ENCODE measurements at places on chromosomes 1 and 21.
A peak's percentile ranks its signal among the peaks of the same experiment; 100 is the strongest.

DNA sequence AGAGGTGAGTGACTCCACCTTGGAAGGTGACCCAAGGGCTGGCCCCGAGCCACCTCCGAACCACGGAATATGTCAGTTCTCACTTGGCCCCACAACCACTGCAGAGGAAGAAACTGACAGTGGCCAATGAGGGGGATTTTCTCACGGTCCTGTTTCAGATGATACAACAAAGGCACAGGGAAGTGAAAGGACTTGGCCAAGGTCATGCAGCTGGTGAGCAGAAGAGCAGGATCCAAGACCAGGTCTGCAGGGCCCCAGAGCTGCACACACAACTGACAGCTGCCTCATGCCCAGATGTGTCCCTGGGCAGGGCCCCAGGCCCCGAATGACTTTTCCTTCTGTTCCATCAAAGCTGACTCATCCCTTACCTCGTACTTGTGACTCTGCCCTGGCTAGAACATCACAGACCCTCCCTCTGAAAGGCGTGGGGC is 25.8 kb upstream of the EVA1B start:
- no peak for DNase-seq

DNA sequence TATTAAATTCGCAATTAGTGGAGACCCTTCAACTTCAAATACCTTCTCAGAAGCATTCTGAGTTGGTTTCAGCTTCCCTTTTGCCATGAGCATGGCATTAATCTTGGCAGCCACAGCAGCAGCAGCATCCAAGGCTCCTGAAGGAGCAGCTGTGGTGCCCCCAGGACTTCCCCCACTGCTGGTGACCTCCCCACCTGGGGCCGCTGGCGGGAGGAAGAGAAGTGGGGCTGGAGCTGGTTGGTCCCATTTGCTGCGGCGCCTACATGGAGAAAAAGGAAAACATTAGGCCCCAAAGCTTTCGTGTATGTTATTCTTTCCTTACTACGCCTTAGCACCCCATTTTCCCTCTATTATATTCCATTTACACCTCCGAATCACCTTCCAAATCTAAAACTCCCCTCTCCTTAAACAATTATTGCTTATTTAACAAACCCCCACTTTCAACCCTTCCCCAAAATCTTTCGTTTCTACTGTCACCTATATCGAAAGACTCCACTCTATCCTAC is 569 bp downstream of the KHDC4 start:
- no peak for DNase-seq

DNA sequence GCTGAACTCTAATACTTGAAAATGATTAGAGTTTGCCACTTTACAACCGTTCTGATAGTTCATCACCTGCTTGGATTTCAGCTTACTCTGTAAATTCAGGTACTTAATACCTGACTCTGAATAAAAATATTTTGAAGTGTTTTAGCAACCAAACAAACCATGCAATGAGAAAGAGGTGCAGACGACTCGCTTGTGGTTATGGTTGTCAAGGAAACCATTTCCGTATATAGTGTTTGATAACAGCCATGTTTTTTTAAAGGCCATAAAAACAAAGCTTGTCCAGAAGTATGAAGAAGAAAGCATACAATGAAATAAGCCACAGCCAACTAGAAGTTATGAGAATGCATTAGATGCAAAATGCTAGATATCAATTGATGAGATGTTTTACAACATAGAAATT is 167.2 kb upstream of the HMCN1 start:
- no peak for DNase-seq

DNA sequence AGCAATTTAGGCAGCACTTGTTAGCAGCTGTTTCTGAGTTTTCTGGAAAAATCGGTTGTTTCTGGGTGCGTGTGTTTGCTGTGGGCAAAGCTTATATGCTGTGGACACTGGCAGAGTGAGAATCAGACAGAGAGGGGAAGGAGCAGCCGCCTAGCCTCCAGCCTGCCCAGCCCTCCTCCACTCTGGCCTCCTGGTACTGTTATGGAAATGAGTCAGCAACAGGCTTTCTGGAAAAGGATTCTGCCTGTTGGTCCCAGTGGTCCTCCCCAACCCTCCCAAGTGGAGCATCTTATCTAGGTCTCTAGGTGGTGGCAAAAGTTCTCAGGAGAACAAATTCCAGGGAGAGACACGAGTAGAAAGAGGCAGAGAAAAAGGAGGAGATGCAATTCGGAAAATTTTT is 42.2 kb upstream of the GOLT1A start:
- DNase-seq: no peak

DNA sequence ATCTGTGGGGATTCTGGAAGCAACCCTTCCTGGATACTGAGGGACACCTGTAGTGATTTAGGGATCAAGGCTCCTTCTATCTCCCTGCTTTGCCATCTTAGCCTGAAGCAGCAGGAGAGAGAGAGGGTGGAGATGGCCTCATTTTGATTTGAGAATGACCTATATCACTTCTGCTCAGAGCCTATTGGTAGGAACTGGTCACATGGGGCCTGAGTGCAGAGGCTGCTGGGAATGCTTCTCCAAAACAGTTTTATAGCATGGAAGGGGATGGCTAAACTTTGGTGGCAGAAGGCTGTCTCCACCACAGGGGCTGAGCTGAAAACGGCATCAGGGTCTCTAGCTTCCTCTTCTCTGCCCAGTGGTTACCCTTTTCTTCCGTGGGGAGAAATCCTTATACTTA is 105.8 kb downstream of the TBX19 start:
- no peak for DNase-seq

GRCh38 chr1:7418442-7419080 is 352.5 kb upstream of the VAMP3 start:
- DNase-seq: peak; percentile 33

DNA sequence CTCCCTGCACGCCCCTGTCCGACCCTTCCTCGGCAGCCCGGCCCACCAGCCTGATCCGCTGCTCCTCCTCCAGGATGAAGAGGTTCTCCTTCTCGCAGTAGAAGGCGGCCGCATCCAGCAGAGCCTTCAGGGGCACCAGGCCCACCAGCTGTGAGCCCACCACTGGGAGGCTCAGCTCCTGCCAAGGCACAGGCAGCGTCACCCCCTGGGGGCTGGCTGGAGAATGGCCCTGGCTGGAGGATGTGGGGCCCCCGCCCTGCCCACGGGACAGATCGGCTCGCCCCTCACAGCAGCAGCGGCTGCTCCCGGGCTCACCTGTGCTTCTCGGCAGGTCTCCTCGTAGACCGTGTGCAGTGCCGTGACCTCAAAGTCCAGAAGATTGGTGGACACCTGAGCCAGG is 5.3 kb downstream of the FTCD start:
- DNase-seq: no peak

- DNase-seq: peak; percentile 71
These were observed 14.7 kb downstream of the JUN start for GRCh38 chr1:58768971-58769808.

DNA sequence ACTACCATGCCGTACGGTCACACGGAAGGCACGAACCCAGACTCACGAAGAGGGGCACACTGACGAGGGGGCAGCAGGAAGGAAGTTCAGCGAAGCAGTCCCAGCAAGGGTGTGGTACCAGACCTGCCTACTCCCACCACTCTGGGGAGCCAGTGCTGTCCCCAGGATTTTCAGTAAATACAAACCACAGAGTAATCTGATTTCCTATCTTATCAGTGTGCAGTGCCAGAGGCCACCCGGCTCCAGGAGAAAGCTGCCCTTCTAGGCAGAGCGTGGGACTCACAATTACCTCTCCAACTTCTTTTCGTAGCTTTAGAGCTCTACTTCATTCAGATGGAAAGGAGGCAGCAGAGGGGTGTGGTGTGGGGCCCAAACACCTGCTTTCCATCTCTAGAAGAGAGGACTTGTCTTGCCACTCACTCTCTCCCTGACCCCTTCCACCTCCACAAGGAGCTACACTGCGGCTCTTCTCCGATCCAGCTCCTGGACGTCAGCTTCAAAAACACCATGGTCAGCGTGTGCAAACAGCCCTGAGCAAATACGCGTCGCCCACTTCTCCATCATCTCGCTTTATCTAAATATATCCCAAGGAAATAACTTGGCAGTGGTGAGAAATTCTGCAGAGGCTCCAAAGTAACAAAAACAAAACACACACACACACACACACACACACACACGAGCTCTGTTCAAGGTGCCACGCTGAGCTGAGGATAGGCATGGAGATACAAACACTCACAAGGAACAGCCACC is 98.5 kb downstream of the MRPL37 start:
- DNase-seq: no peak

- no peak for DNase-seq
These were observed 115.8 kb upstream of the SPAG17 start for GRCh38 chr1:118300808-118301207.

GRCh38 chr21:38367646-38368045 is 110.9 kb downstream of the KCNJ15 start:
- DNase-seq: no peak

- DNase-seq: no peak
These were observed 166.8 kb downstream of the ZNF281 start for GRCh38 chr1:200243042-200243437.

DNA sequence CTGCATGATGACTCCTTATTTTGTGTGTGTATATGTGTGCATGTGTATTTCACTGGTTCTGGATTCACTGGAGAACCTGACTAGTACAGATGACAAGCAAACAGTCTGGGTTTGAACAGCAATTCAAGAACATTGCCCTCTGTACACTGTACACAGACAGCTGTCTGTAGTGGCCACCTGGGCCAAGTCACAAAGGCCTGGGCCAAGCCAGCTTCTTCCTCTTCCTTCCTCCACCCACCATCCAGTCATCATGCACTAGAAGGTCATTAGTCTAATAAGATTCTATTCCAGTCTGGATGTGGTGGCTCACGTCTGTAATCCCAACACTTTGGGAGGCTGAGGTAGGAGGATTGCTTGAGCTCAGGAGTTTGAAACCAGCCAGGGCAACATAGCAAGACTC is 155.9 kb downstream of the ELAVL4 start:
- no peak for DNase-seq

GRCh38 chr1:198287916-198288315 is 131.1 kb downstream of the NEK7 start:
- no peak for DNase-seq

Data from activated CD8-positive, alpha-beta memory T cell treated with anti-CD3 and anti-CD28 coated beads for 24 hours (primary cell).